ENCODE measurements at places on chromosomes 7 and 10.

- no peak for DNase-seq
Measured at GRCh38 chr10:73756183-73756582, 12.0 kb downstream of the SEC24C start.

- DNase-seq: no peak
Measured at GRCh38 chr10:101595591-101596433, 7.7 kb downstream of the DPCD start.

- no peak for DNase-seq
Measured at GRCh38 chr10:115903845-115904244, 369.2 kb downstream of the GFRA1 start.

DNA sequence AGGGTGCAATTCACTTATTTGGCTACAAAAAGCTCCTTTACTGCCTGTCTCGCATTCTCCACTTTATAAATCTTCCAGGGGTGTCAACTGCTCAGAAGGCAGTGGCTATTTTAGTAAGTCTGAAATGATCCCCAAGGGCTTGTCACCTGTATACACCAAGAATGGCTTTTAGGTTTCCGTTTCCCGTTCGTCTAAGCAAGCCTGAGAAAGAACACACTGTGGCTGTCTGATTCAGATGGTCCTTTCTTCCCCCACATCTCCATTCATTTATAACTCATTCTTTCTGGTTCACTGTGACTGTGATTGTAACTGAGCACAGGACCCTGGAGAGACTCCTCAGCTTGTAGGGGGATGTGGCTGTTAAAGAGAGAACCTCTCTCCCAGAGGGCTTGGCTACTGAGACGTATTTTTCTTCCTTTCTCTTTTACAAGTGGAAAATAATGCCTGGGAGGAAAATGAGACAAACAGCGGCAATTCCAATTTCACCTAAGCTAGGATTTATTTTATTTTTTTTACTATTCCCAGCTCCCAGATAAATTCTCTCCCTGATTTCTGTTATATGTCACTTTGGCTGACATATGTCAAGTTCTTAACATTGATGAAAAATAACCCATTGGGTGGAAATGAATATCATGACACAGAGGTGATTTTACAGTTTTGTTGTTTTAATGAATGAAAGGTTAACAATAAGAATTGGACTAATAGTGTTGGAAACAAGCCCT lies 129.3 kb downstream of the FAM107B start:
- DNase-seq: no peak

DNA sequence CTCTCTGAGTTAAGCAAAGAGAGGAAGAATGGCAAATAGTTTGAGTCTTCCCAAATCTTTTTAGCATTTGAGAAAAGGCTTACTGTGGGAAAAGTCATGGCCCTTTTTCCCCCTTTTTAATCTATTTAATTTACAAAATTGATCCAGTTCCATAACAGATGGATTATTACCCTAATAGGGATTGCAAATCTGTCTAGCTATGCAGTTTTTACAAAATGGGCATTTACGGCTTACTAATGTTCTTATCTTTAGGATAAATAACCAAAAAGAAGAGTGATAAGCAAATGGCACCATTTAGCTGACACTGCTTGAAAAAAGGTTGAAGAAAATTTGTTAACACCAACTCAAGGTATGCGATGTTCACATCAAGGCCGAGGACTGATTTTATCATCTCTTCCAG lies 169.7 kb downstream of the SKAP2 start:
- DNase-seq: no peak

DNA sequence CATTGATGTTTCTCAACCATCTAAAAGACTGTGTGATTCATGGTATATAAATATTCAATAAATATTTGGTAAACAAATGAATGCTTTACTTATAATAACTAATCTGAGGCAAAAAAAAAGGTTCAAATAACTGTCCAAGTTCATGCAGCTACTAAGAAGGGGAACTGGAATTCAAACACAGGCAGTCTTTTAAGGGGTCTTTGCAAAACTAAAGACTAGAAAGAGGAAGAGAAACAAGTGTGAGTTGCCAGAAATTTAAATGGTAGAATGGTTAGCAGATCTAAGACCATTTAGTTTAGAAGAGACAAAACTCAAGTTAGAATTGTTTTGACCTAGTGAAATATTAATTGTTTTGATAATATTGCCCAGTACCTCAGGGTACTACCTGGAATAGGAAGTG lies 642.0 kb upstream of the LRRN3 start:
- no peak for DNase-seq

DNA sequence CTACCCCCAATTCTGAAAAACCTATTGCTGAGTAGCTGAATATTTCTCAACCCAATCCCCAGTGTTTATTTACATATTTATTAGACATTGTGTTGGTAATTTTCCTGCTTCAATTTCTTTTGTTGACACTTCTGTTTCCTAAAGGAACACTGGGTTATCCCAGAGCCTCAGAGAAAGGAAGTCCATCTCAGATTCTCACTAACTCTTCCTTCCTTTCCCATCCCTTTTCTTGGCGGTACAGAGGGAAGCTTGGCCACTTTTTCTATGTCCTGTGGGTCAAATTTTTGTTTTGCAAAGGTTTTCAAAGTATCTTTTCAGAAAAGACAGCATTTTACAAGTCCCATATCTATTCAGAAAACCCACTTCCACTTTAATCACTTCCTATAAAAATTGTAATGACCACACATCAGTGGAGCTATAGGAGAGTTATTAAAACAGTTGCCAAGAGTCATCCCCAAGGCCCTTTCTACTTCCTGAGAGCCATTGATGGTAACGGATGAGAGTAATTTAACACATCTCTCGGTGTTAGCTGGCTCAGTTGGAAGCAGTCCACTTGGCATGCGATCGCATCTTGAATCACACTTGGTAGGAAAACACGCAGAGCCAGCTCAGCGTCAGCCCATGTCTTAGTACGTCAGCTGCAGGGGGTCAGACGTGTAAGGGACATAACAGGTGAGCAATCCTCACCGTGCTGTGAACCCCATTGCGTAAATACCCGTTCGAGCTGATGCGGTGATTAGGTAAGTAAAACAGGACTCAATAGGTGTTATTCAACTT lies 231.1 kb upstream of the ADARB2 start:
- DNase-seq: no peak

GRCh38 chr7:92841192-92841591 lies 4.8 kb upstream of the CDK6 start:
- peak; percentile 33 for DNase-seq

GRCh38 chr10:130073912-130074311 lies 36.7 kb downstream of the C10orf143 start:
- DNase-seq: no peak

DNA sequence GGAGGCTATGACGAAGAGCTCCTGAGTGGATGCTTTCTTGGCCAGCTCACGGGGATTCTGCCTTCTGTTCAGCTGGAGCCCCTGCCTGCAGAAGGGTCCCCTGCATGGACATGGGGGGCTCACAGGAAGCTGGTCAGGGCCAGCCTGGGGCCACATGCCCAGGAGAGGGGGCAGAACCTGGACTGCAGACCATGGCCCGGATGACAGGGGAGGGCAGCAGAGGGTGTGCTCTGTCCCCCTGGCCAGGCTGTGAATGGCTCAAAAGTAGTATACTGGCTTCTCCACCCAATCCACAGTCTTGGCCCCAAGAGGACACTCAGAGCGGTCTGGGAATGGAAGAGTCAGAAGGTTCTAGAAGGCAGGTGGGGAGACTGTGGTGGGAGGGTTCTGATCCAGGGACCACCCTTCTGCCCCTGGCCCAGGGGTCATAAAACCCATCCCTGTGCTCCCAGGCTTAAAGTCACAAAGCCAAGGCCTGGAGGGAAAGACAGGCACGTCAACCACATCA lies 40.3 kb downstream of the PPIF start:
- DNase-seq: no peak

- peak; percentile 91 for DNase-seq
Measured at GRCh38 chr10:3805201-3805790, 20.3 kb upstream of the KLF6 start.

GRCh38 chr10:36336315-36336714 lies 694.2 kb upstream of the FZD8 start:
- peak; percentile 76 for DNase-seq

- peak; percentile 55 for DNase-seq
Measured at GRCh38 chr10:27998178-27998953, 513 bp downstream of the ODAD2 start.

GRCh38 chr10:67127441-67127840 lies 201.6 kb downstream of the LRRTM3 start:
- DNase-seq: no peak

- DNase-seq: peak; percentile 94
Measured at GRCh38 chr7:2109936-2110609, 122.7 kb downstream of the MAD1L1 start.

- no peak for DNase-seq
Measured at GRCh38 chr7:140049339-140050024, 13.3 kb downstream of the PARP12 start.

DNA sequence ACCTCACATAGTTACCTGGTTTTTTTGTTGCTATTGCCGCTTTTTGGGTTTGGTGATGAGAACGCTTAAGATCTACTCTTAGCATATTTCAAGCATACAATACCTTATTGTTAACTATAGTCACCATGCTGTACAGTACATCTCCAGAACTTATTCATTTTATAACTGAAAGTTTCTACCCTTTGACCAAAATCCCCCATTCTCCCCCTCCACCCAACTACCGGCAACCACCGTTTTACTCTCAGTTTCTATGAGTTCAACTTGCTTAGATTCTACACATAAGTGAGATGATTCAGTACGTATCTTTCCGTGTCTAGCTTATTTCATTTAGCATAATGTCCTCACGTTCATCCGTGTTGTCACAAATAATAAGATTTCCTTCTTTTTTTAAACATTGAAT lies 86.7 kb upstream of the IL6 start:
- no peak for DNase-seq

GRCh38 chr7:1705856-1706255 lies 35.8 kb downstream of the ELFN1 start:
- no peak for DNase-seq

- peak; percentile 17 for DNase-seq
Measured at GRCh38 chr7:44330331-44330730, 4.9 kb upstream of the CAMK2B start.

GRCh38 chr10:63099734-63100133 lies 33.4 kb upstream of the NRBF2 start:
- DNase-seq: no peak

DNA sequence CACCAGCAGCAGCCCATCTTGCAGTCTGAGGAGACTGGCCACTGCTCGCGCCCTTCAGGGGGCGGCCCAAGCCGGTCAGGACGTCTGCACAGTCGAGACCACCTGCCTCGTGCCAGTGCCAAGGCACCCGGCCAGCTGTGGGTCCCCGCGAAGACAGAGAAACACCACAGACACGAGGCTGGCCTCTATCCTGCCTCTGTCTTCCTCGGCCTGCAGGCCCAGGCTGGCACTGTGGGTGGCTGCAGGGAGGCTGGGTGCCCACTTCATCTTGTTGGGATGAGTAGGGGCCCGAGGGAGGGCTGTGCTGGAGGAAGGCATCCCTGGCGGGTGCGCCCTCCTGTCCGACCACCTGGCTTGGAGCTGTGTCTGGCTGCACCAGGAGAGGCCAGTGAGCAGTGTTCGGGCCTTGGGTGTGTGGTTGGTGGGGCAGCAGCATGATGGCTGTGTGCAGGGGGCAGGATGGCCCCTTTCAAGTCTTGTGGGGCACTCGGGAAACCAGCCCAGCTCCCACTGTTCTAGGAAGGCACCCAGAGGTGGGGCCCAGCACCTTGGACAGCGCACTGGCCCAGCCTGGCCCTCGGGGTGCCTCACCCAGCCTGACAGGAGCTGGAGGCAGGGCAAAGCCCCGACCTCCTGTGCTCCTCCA lies 7.3 kb downstream of the DPYSL4 start:
- DNase-seq: peak; percentile 47

DNA sequence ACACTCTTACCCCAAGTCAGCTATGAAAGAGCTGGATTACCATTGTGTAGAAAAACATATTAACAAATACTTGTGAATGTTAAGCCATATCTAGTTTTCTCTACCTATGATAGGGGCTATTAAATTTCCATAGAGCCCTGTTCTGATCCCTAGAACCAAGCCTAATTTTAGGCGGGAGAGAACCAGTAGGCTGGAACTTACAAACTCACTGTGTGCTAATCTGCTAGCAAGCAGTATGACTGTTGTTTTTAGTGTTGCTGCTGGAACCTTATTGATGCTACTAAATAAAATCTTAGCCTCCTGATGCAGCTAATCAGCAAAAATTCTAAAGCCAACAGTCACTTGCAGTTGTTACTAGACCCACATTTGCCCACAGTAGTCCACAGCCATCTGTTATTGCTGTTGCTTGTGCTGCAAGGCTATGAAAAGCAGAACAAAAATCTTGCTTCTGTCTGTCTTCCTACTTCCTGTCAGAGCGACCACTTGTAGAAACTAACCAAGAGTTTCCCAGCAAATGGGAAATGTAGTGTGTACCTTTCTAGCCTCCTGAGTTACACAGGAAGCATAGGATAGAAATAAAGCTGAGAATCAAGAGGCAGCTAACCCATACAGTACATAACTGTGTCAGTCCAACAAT lies 368.4 kb downstream of the ARL4A start:
- DNase-seq: no peak

DNA sequence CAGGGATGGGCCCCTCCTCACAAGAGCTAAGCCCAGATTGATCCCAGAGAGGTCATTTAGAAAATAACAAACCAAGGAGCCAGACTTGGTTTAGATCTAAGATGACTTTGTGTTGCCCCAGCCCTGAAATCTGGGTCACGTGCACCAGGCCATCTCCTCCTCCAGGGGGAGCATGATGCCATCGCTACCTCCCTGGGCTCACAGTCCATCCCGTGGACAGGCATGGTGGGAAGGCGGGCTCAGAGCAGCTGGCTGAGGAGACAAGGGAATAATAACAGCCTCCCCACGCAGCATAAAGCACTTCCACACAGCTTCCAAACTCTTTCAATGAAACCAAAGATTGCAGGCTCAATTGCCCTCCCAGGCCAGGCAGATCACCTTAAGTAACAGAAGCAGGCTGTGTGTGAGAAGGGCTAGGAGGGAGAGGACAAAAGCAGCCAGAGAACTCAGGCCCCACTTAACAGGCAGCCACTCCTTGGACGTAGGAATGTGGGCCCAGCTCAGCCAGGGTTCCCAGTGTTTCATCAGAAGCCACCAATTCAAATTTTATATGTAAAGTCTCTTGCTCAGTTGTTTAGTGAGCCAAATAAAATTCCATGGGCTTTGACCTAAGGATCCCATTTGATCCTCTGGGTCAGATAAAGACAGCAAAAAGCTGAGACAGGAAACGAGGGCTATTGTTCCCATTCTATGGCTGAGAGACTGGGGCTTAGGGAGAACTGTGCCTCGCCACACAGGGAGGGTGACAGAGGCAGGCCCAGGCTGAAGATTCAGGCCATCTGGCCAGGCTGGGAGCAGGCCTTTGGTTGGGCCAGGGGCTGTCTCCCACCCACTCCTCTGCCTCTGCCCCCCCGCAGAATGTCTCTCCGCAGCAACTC lies 100.2 kb downstream of the COL13A1 start:
- peak; percentile 64 for DNase-seq

- no peak for DNase-seq
Measured at GRCh38 chr7:3063016-3063753, 19.5 kb upstream of the CARD11 start.

GRCh38 chr7:50475340-50475739 lies 25.2 kb upstream of the FIGNL1 start:
- no peak for DNase-seq

GRCh38 chr10:130757821-130758489 lies 553.6 kb downstream of the TCERG1L start:
- no peak for DNase-seq

Measured in EH (cell line).